Chondrocyte (in vitro differentiated cells): ENCODE measurements at places on chromosomes 16 and 17.

GRCh38 chr17:36942019-36942599 is 4.8 kb downstream of the LHX1 start:
- no peak for DNase-seq

DNA sequence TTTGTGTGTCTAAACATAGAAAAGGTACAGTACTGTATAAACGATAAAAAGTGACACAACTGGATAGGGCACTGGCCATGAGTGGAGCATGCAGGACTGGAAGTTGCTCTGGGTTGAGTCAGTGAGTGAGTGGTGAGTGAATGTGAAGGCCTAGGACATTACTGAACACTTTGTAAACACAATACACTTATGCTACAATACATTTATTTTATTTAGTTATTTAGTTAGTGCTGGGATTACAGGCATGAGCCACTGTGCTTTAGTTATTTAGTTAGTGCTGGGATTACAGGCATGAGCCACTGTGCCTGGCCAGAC is 4.6 kb downstream of the CFAP20 start:
- no peak for DNase-seq

DNA sequence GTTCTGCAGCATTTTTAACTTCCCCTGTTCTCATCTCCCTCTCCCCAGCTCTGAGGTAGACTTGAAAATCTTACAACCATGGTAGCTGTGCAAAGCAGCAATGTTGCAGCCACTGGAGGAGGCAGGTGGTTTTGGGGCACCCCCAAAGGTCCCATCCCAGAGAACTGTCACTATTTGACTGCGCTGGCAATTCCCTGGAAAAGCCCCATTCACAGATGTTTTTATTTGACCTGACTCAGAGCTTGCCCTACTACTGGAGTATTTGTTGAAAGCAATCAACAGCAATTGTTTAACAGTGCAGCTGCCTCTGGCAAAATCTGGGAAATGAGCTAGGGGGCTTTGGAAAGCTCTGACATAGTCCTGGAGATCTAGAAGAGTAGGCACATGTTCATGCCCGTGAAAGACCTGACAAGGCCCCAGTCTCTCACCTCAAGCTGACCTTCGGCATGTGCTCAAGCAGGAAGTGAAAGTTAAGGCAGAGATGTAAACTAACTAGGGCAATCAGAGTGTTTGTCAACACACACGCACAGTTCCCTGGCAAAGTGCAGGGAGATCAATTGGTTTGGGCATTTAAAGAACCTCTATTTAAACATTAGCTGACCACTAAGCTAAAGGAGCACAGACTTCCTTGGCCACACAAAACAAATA is 19.7 kb upstream of the PIK3R5 start:
- DNase-seq, result no peak

DNA sequence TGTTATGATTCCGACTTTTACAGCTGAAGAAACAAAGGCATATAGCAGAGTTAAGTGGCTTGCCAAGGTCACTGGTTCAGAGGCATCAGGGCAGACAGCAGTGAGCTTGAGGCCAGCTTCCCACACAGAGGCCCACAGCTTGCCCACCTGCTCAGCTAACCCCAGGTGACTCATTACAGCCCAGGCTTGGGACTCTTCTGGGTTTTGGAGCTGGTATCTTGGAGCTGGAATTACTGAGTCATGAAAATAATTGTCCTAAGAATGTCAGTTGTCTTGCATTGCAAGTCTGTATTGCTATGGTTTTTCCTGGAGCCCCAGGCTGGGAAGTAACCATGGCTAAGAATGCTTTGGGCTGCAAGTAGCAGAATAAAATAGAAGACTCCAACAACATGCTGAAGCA is 32.4 kb upstream of the IRX3 start:
- DNase-seq, result no peak

DNA sequence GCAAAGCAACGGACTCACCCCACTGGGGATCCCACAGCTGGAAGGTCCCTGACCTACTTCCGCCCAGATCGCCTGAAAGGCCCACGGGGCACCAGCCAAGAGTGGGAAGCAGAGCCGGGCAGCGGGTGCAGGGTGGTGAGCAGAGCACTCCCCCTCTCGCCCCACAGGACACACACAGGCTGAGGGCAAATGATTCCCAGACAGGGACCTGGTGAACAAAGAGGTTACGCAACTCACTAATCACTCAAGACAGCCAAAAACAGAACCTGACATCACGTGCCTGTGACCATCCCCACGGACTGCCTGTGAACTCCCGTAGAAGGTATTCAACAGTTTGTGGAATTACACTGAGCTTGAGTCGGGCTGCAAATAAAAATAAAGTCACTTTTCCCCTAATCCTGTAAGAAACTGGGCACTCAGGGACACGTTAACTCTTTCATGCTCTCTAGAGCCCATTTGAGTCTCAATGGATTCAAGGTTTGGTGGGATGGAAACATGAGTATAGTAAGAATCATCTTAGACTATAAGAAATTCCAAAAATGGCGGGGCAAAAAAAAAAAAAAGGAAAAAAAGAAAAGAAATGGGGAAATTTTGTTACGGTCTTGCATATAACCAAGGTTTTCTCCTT is 396.1 kb downstream of the SOX9 start:
- DNase-seq, result no peak

DNA sequence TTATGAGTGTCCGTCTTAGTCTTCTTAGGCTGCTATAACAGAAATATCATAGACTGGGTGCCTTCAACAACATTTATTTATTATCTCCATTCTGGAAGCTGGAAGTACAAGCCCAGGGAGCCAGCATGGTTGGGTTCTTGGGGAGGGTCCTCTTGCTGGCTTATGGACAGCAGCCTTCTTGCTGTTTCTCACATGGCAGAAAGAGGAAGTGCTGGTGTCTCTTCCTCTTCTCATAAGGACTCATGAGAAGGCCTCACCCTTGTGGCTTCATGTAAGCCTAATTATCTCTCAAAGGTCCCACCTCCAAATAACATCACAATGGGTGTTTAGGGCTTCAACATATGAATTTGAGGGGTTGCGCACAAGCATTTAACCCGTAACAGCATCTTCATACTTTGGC is 207.0 kb upstream of the COX10 start:
- no peak for DNase-seq

DNA sequence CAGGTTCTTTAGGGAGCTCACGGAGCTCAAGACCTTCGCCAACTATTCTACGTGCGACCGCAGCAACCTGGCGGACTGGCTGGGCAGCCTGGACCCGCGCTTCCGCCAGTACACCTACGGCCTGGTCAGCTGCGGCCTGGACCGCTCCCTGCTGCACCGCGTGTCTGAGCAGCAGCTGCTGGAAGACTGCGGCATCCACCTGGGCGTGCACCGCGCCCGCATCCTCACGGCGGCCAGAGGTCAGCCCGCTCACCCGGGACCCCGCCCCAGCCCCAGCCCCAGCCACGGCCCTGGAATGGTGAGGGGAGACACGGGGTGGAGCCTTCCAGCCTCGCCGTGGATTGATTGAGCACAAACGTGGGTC is 13.5 kb downstream of the SARM1 start:
- no peak for DNase-seq

GRCh38 chr17:82599674-82600661 is 48.3 kb downstream of the WDR45B start:
- peak; percentile 87 for DNase-seq

DNA sequence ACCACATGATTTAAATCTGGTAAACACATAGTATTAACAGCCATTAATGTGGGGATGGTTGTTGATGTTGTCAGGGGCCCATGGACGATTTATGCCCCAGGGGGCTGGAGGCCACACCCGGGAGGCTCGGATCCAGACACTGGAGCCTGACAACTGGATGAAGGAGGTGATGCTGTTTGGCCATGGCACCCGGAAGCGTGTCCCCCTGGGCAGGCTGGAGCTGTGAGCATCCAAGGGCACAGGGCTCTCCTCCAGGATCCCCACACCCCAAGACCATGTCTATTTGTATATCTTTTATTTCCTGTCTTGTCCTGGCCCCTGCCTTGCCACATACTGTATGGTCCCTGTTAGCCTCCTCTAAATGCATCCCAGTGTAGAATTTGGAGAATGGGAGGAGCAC is 4.6 kb downstream of the RSAD1 start:
- no peak for DNase-seq

DNA sequence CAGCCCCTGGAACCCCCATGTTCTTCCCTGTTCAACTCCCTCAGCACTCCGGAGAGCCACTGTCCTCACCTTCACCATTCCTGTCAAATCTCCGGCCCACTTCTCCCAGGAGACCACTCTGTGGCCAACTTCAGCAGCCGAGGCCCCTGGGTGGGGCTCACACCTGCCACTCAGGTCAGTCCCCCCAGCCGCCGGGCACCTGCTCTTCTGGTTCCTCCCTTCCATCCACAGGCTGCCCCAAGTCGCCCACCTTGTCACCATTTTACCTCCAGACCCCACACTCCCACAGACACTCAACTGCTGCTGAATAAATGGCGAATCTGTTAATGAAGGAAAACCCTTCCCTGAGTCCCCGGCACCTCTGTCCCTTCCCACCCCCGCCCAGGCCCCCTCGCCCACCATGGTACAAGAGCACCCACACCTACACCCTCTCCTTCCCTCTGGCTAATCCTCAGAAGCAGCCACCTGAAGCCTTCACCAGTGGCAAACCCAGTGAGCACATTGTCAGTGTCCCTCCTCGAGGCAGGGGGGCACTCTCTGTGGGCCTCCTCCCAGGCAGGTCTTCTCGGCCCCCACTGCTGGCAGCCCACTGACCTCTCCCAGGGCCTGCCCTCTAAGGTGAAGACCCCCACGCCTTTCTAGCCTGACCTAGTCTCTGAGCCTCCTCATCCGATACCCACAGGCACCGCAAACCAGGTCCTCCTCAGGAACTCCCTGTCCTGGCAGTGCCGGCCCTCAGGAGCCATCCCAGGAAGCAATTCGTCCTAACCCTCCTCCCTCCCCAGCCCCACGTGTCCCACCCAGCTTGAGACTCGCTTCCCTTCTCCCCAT is 8.2 kb downstream of the CANT1 start:
- DNase-seq, result no peak

- no peak for DNase-seq
Observed at GRCh38 chr16:1338855-1339675, 5.6 kb downstream of the BAIAP3 start.

- DNase-seq, result no peak
Observed at GRCh38 chr17:48542114-48542656, 2.7 kb downstream of the HOXB2 start.

- no peak for DNase-seq
Observed at GRCh38 chr17:40070709-40071312, 8.0 kb downstream of the THRA start.

GRCh38 chr17:4130715-4131114 is 12.1 kb downstream of the ZZEF1 start:
- DNase-seq, result no peak

GRCh38 chr16:668519-669171 is 713 bp downstream of the RHOT2 start:
- DNase-seq, result no peak

DNA sequence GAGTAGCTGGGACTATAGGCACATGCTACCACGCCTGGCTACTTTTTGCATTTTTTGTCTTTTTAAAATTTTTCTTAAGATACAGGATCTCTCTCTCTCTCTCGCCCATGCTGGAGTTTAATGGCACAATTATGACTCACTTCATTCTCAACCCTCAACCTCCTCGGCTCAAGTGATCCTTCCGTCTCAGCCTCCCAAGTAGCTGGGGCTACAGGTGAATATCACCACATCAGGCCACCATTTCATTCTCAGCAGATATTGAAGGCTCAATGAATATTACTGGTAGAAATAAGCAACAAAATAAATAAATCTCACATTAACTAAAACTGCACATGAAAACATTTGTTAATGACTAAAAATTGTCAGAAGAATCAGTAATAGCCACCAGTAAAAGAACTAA is 41.7 kb downstream of the BRIP1 start:
- DNase-seq, result no peak

DNA sequence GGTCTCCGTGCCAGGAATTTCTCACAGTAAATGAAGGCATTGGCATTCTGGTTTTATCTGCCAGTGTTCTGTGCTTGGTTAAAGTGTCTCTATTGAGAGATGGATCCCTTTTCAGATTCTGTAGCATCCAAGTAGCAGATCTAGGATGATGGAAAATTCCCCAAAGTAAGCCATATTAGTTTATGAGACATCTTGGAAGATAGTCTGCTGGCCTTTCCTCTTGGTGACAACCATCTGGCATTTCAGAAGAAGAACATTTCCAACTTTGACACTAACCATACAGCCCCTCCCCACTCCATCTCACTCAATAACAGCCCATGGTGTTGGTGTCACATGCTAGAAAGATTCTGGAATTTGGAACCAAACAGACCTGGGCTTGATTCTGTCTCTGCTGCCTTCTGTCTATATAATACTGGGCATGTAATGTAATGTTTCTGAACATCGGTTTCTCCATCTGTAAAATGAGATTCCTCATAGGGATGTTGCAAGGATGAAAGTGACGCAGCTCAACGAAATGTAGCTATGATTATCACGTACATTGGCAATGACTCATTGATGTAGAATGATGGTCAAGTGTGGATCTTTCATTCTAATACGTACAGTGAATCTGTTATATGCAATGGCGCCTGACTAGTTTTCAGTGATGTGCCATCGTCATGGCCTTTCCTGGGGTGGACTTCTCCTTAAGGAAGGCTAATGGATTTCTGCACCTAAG is 32.6 kb upstream of the PIRT start:
- no peak for DNase-seq

DNA sequence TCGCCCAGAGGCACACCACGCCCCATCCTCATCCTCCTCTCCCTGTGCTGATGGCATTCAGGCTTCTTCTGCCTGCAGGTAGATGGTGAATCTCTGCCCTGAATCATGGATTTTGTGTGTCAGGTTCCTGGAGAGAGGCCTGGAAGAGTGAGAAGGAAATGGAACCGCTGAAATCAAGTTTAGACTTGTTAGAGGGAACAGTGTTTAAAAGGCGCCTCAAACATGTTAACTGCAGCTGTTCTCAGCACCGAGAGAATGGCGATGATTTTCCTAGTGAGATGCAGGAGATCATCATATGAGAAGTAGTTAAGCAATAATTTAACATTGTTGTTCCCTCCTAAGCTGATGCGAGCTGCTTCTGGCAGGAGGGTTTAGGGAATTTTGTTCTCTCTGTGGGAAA is 744.4 kb upstream of the EEF2KMT start:
- no peak for DNase-seq

DNA sequence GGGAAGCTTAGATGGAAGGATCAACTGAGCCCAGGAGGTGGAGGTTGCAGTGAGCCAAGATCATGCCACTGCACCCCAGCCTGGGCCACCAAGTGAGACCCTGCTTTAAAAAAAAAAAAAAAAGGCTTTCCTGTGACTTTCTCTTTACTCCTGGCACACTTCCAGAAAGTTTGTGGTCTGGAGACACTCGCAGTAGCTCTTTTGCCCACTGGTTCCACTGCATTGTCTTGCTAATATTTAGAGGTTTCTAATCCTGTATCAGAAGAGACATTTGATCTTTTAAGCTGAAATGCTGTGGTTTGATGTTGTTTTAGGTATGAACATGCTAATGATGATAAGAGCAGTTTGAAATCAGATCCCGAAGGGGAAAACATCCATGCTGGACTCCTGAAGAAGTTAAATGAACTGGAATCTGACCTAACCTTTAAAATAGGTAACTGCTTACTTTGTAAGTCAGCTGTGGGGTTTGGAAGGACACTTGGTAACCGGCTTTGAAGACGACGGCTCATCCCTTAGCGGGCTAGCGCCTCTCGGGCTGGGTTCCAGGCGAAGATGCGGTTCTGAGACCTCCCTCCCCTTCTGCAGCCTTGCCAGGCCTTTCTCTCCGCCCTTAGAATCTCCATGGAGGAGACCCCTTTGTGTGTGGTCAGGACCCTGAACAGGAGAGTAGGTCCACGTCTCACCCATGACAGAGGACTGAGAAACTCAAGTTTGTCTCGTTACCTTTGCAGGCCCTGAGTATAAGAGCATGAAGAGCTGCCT is 23.1 kb downstream of the NTAN1 start:
- DNase-seq, result no peak

- DNase-seq, result no peak
Observed at GRCh38 chr16:46857368-46857945, 26.5 kb upstream of the C16orf87 start.

- no peak for DNase-seq
Observed at GRCh38 chr17:36978810-36979564, 30.2 kb downstream of the AATF start.
